ENCODE measurements at places on chromosomes 7 and 10.

GRCh38 chr10:66862687-66863258 lies 63.1 kb upstream of the LRRTM3 start:
- DNase-seq, result no peak

DNA sequence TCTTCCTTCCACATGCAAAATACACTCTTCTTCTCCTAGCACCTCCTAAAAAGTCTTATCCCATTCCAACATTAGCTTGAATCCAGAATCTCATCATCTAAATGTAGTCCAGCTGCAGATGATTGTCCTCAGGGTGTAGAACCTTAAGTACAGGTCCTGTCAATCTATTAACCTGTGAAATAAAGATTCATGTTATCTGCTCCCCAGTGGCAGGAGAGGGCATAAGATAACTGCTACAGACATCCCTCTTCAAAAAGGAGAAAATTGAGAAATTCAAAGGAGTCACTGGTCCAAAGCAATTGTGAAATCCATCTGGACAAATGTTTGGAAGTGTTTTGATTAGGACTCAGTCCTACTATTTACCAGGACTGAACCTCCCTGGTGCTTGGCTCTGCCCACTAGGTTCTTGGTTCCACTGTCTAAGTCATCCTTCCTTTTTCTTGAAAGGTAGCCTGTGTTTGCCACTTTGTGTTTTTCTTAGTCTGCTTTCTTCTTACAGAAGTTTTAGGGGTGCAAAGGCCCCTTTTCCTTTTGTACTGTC lies 96.2 kb downstream of the ADD3 start:
- DNase-seq, result no peak

GRCh38 chr10:14184841-14185315 lies 145.8 kb downstream of the FRMD4A start:
- peak; percentile 4 for DNase-seq

DNA sequence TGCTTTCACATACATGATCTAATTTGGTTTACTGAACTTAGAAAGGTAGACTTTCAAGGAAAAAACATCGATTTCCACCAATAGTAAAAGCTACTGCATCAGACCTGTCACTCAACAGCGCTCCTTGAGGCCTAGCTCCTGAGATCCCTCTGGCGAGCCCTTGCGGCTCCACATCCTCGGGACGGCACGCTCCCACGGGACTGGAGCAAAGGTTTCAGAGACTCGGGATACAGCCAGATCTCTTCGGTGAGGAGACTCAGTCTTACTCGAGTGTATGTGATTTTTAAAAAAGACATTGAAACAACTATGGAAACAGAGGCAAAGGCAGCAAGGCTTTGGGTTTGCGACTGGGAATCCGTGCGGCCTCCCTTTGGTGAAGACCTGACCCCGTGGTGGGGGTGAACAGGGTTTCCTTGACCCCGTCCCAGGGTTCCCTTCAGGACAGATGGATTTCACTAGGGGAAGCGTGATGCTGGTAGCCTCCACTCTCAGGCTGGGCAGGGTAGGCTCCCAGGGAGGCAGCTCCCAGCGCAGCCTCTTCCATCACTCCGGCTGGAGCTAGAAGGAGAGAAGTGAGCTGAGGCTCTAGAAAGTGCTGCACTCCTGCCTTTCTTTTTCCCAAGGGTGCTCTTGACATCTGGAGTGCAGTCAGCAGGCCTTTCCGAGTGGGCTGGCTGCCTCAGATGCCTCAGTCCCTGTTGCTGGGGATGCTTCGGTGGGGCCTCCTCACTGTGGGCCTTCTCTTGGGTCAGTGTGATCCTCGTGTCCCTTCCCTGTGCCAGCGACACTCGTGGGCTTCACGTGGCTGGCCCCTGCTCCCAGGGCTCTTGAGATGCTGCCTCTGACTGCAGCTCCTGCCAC lies 5.8 kb upstream of the ATP6V0E2 start:
- no peak for DNase-seq

DNA sequence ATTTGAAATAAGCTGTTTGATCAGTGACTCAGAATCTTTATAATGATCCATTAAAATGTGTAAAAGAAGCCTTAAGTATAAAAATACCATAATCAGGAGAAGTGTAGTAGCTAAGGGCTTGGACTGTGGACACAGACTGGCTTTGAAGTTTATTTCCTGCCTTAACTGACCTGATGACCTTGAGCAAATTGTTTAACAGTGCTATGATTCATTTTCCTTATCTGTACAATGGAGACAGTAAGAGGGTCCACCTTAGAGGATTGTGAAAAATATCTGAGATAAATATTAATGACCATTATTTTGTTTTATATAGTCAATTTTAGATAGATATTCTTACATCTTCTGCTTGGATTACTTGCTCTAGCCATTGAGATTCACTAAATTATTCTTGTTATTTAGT lies 13.3 kb upstream of the RPA3 start:
- peak; percentile 77 for DNase-seq

- DNase-seq, result peak; percentile 71
These were observed 1.1 kb downstream of the ARID5B start for GRCh38 chr10:61902445-61903220.

DNA sequence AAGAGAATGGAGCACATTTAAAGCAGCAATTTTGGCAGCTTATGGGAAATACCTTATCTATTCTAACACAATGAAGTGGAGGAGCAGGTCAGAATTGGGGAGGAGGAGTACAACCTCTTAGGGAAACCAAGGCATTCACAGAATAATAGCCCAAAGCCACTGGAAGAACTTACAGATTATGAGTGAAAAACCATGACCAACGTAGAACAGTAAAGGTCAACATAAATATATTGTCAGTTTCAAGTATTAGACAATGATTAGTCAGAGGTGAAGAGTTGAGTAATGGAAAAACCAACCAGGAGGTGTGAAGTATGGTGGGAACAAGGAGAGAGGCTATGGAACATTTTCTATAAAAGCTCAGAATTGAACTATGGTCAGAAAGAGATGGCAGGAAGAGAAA lies 304.3 kb upstream of the SP4 start:
- DNase-seq, result no peak

GRCh38 chr10:12081879-12082557 lies 13.3 kb downstream of the DHTKD1 start:
- peak; percentile 20 for DNase-seq

- no peak for DNase-seq
These were observed 976 bp upstream of the EGFR start for GRCh38 chr7:55017841-55018240.

DNA sequence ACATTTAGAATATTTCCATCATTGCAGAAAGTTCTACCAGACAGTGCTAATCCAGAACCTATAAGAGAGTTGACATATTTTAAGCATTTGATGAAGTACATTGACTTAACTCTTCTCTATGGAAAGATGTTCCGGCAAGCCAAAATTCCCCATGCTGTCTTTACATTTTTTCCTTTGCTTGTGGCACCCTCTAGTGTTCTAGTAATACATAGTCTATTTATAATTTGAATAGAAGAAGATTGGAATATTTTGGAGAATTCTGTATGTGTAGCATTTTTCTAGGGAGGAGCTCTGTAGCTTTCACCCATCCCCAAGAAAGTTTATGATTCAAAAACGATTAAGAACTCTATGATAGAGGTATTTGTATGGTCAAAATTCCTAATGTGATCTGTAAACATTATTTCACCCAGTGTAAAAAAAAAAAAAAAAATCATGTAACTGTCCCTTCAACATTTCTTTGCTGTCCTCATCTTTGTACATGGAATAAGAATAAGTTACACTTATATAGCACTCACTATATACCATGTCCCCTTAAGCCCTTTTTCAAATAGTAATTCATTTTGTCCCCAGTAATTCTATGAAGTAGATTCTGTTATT lies 33.2 kb downstream of the NRF1 start:
- DNase-seq, result peak; percentile 71

- peak; percentile 5 for DNase-seq
These were observed 3.5 kb upstream of the LRMDA start for GRCh38 chr10:75427951-75428350.

GRCh38 chr10:97320480-97321031 lies 1.5 kb downstream of the FRAT1 start:
- DNase-seq, result no peak

DNA sequence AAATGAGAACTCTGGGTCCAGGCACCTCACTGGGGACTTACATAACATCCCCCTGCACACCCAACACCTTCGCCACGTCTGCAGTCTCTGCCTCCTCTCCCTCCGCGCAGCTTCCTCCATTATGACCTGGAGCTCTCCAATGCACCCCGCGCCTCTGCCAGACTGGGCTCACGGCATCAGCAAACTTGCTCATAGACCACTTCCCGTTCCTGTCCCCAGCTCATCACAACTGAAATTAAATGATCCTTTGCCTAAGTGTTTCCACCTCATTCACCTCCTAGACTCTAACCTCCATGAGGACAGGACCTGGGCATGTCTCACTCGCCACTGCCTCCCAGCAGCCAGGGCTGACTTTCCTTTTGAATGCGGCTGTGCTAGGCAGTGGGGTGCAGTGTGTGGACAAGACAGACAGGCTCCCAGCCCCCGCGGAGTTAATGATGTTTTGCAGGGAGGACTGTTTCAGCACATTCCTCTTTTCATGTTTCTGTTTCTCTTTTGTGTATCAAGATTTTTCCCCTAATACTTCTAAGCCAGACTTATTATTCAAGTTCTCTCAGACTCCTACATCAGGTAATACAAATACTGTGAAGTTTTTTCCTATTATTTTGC lies 18.8 kb downstream of the CHST15 start:
- no peak for DNase-seq

DNA sequence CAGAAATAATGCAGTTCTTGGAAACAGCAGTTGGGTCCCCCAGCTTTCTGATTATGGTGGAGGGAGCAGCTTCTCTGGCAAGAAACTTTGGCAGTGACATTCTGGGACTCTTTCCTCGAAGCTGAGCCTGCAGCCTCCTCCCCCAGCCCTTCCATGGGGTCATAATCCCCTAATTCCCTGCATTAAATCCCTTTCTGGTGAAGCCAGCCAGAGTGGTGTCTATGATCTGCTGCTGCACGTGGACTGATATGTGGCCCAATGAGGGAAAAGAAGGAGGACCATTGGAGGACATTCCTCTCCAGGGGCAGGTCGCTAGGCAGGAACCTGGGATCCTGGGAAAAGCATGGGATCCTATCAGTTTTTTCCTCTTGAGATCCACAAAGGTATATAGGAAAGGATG lies 470.5 kb downstream of the RPS24 start:
- DNase-seq, result no peak

DNA sequence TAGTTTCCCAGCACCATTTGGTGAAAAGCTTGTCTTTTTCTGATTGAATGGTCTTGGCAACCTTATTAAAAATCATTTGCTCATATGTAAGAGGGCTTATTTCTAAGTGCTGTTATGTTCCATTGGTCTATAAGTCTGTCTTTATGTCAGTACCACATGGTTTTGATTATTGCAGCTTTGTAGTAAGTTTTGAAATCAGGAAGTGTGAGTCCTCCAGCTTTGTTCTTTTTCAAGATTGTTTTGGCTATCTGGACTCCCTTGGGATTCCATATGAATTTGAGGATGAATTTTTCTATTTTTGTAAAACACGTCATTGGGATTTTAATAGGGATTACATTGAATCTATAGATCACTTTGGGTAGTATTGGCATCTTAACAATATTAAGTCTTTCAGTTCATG lies 5.4 kb downstream of the KIF11 start:
- no peak for DNase-seq

DNA sequence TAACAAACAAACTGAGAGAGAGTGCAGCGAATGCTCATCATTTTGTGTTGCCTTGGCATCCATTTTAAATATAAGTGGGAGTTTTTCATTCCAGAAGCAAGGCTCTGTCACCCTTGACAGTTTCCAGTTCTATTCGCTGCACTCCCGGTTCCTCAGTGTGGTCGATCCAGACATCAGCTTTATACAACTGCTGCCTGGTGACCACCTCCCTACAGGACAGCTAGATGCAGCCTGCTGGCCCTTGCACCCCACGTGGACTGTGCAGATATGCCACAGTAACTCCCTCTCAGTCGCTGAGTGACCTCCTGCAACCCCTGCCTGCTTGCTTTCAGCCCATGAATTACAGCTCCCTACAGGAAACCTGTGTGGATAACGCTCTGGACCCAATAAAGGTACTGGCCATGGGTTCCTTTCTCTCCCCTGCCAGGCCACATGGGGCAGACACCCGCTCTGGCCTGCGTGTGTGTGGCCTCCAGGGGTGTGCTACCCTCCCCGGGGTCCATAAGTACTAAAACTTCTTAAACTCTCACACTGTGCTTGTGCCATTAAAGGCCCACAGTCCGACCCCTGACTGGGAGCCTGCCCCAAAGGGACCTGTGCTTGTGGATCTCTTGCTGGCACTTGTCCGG lies 23.6 kb downstream of the BEND7 start:
- no peak for DNase-seq

- DNase-seq, result no peak
These were observed 27.9 kb upstream of the CCDC7 start for GRCh38 chr10:32417911-32418547.

GRCh38 chr7:94244760-94245159 lies 149.9 kb upstream of the COL1A2 start:
- no peak for DNase-seq

- no peak for DNase-seq
These were observed 76.1 kb upstream of the SRRM3 start for GRCh38 chr7:76125560-76125959.

GRCh38 chr10:60735244-60735643 lies 43.0 kb upstream of the CDK1 start:
- DNase-seq, result no peak

GRCh38 chr7:100943693-100944092 lies 5.6 kb upstream of the MUC3A start:
- no peak for DNase-seq

DNA sequence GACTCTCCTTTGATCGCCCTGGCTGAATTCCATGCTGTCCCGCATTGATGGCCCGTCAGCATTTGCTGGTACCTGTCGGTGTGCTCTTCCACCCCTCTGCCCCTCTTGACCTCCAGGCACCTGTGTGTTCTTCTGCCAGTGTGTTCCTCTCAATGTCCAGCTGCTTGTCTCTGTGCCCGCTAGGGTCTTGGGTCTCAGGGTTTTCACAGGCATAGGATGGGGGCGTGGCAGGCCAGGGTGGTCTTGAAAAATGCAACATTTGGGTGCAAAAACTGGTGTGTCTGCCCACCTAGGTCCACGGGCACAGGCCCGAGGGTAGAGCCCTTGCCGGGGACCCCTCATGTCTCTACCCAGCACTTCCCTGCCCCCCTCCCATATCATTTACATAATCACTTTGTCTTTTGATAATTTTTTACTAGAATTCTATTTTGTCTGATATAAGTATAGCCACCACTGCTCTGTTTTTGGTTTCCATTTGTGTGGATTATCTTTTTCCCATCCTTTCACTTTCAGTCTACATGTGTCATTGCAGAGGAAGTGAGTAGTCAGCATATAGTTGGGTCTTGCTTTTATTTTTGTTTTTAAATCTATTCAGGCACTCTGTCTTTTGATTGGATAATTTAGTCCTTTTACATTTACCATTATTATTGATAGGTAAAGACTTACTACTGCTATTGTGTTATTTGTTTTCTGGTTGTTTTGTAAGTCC lies 46.6 kb upstream of the ADRA2A start:
- no peak for DNase-seq

- DNase-seq, result no peak
These were observed 102.3 kb downstream of the MKX start for GRCh38 chr10:27643301-27643700.

DNA sequence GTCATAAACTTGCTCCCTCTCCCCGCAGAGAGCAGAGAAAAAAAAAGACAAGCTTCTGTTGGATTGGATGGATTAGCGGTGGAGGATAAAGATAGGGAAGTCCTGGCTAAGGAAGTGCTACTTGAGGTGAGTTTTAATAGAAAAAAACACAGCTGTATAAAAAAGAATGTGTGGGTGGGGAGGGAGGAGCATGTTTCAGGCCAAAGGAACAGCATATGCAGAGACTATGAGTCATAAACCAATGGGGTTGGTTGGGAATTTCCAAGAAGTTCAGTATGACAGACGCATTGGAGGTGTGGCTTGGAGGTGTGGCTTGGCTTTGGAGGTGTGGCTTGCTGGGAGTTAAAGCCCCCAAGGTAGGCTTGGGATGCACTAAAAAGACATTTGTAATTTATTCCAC lies 103.0 kb upstream of the LSM8 start:
- DNase-seq, result no peak

All from dermis blood vessel endothelial cell (primary cell).